Cerebellar nuclear complex (tissue), 1 donor: ENCODE measurements at places on chromosomes 16 and 17.

GRCh38 chr17:59777033-59777432 lies 69.6 kb downstream of the VMP1 start:
- DNase-seq: no peak

- no peak for DNase-seq
Measured at GRCh38 chr17:7849130-7849750, 5.6 kb upstream of the TMEM88 start.

GRCh38 chr17:67041531-67041930 lies 2.8 kb upstream of the CACNG1 start:
- no peak for DNase-seq

DNA sequence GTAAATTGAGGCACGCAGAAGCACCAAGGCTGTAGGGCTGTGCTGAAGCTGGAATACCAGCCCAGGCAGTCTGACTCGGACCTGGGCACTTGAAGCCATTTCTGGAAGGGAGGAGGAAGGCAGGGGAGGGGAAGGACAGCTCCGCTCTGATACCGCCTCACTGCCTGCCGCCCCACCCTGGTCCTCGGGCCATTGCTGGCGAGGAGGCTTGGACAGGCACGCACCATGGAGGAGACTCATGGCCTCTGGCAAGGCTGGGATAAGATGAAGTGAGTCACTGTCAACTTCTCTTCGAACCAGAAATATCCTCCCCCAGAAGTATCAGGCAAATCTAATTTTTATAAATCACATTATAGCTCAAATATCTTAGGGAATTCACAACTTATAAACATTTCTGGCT lies 81.3 kb downstream of the SDK2 start:
- DNase-seq: no peak

GRCh38 chr17:73091770-73092522 lies 542 bp downstream of the SLC39A11 start:
- no peak for DNase-seq

DNA sequence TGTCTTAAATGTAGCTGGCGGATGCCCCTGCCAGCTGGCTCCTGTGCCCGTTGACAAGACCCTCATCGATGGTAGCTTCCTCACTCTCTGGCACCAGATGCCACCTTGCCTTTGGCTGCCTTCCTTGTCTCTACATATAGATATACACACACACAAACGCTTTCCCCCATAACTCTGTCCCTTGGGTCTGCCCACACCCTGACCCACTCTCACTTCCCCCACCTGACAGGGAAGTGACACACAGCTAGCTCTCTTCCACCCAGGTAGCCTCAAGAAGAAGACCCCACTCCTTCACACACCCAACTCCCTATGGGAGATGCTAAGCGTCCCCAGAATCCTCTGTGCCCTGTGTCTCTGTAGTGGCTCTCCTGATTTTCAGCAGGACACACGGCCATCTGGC lies 25.6 kb downstream of the JUP start:
- no peak for DNase-seq

DNA sequence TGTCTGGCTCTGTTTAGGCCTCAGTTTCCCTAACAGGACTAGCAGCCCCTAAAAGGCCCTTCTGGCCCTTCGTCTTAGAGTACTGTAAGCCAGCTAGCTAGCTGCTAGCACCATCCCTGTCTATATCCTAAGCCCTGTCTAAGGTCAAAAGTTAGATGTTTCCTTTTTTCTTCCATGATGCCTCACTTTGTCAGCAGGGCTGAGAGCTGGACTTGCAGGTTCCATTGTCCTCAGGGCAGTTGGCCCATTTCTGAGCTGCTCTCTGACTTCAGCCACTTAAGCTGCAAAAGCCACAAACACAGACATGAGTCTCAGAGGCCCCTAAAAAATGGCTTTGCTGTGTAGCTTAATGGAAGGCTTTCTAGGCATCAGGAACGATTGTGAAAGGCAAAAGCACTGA lies 187.7 kb downstream of the CBLN1 start:
- no peak for DNase-seq

DNA sequence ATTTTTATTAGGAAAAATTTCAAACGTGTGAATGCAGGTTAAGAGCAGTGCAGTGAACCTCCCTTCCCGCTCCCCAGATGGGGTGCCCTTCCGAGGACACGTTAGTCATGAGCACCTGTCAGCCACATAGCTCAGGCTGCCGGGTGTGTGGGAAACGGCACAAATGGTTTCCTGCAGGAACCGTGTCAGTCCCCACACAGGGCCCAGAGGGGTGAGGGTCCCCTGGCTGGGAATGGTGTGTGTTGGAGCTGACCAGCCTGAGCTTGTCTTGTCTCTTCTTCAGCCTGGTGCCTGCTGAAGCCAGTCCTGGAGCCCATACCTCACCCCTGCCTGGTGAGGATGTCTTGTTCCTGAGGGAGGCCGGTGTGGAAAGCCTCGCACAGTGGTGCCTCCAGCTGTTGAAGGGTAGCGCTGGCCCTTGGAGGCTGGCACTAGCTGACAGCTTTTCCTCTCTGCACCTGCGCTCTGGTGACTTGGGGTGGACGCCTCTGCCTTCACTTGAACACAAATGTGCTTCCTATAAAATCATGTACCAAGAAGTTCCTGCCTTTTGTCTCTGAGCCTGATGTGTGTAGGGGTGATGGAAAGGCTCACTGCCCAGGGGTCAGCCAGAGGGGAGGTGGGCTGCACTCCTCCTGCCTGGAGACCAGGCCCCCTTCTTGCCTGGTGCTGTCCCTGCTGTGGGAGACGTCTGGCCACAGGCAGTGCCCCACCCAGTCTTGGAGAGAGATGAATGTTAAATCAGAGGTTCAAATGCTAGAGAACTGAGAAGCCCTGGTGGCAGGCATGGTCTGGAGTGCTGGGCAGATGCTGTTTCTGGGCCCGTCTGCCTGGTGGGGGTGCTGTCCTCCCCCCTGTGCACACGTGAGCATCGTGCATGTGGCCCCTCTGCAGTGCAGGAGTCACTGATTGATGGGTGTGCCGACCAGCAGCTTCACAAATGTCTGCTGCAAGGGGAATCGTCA lies 102.6 kb upstream of the ZNF750 start:
- DNase-seq: no peak

DNA sequence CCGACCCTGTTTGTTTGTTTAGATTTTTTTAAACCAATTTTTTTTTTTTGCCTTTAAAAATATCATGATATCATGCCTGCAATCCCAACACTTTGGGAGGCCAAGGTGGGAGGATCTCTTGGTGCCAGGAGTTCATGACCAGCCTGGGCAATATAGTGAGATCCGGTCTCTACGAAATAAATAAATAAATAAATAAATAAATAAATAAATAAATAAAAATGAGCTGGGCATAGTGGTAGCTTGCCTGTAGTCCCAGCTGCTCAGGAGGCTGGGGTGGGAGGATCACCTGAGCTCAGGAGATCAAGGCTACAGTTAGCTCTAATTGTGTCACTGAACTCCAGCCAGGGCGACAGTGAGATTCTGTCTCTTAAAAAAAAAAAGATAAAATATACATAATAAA lies 8.1 kb upstream of the IGF2BP1 start:
- no peak for DNase-seq

DNA sequence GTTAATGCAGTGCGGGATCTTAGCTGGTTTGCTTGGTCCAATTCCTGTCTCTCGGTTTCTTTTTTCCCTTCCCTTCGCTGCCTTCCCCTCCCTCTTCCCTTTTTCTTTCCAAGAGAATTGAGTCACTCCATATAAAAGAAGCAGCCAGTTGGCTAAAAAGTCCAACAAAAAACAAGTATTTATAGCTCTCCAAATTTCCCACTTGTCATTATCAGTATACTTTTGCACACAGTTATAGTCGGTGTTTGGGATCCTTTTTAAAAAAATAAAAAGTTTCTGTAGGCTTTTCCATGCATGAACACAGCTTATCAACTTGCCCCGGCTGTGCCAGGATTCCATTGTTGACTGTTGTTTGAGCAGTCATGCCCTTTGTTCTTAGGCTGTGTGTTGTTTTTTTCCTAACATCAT lies 24.9 kb downstream of the HMOX2 start:
- no peak for DNase-seq
